ENCODE measurements at places on chromosomes 12 and 14.

DNA sequence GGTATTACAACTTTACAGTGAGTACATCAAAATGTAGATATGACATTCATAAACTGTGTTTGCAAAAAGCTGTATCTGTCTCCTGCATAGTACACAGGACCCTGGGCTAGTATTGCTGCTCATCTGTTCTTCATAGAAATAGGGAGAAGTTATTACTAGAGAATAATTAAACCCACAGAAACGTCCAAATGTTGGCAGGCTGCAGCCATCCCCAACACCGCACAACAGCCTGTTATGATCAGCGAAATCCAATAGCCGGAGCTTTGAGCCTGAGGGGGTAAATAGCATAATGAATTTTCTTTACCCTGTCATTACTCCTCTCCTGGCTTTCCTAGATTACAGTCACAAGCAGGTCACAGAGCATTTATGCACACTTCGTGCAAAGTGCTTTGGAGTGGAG, 178.0 kb downstream of the DACT1 start:
- no peak for DNase-seq

- DNase-seq, result peak; percentile 40
These were observed 129.9 kb upstream of the FRMD6 start for GRCh38 chr14:51521764-51522163.

GRCh38 chr12:132824053-132824452, 4.6 kb downstream of the GOLGA3 start:
- peak; percentile 31 for DNase-seq

DNA sequence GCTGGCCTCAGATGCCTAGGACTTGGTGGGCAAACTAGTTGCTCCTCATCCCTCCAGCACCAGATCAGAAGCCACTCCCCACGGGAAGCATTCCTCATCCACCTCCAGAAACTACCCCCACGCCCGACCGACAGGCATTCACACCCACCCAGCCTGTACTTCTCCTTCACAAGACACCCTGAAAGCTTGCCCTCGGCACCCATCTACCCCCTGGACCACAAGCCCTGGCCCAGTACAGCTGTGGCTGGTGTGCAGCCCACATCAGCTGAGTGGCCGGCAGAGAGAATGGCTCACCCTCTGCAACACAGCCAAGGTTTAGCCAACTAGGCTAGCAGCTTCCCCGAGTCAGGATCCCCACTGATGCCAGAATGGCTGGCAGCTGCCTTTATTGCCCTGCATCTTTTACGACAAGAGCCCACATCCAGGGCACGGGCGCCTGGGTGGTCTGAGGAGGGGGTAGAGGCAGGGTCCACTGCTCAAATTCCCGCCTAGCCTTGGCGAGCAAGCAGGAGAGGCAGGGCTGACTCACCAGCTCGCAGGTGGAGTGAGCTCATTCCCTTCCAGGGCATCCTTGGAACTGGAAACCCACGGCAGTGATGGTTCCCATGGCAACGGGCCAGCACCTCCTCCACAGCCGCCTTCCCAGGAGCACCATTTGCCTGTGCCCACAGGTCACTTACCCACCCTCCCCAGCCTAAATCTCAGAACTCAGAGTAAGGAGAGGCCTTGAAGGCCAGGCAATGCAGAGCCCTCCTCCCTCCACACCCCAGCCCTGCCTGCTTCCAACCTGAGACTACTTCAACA, 17.1 kb downstream of the ACTN1 start:
- DNase-seq, result no peak
